ENCODE measurements at places on chromosomes 3 and 15. TPM values are rescaled to one million over a fixed set of nuclear protein-coding genes. Genes with fewer than 3 reads are reported as not detected.
A peak's percentile ranks its signal among the peaks of the same experiment; 100 is the strongest.

GRCh38 chr3:59243476-59243875 lies 193.7 kb upstream of the CFAP20DC start:
- DNase-seq = no peak

GRCh38 chr3:38119248-38119544 lies 17.7 kb downstream of the ACAA1 start:
- DNase-seq = no peak

DNA sequence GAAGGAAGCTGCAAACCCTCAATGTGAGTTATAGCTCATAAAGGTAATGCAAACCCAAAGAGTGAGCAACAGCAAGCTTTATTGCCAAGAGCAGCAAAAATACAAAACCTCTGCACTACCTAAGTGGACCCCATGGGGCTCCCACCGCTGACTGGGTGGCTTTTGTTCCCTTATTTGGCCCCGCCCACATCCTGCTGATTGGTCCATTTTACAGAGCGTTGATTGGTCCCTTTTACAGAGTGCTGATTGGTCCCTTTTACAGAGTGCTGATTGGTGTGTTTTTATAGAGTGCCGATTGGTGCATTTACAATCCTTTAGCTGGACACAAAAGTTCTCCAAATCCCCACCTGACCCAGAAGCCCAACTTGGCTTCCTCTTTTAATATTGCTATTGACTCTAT lies 154.5 kb upstream of the NSMCE3 start:
- no peak for DNase-seq

DNA sequence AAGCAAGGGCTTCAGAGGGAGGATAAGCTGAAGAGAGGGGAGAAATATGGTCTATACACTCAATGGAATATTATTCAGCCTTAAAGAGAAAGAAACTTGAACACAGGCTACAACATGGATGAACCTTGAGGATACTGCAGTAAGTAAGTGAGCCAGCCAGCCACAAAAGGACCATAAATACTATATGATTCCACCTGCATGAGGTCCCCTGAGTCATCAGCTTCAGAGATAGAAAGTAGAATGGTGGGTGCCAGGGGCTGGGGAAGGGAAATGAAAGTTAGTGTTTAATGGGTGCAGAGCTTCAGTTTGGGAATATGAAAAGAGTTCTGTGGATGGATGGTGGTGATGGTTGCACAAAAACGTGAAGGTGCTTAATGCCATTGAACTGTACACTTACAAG lies 68.4 kb upstream of the SEC13 start:
- DNase-seq = no peak

DNA sequence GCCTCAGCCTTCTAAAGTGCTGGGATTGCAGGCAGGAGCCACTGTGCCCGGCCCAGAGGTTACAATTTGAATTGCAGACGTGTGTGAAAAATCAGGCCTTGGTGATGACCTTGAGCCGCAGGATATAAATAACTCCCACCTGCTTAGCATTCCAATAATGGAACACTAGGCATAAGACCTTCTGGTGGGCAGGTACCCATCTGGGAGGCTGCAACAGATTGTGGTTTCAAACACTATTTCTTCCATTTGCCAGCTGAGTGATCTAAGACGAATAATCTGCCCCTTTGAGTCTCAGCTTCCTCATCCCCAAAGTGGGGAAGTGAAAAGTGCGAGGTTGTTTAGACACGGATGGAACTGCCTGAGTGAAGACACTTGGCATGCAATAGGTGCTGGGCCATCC lies 47.7 kb upstream of the HERC1 start:
- DNase-seq = no peak

- DNase-seq = peak; percentile 32
Observed at GRCh38 chr15:42155546-42156242, 742 bp downstream of the PLA2G4F start.

DNA sequence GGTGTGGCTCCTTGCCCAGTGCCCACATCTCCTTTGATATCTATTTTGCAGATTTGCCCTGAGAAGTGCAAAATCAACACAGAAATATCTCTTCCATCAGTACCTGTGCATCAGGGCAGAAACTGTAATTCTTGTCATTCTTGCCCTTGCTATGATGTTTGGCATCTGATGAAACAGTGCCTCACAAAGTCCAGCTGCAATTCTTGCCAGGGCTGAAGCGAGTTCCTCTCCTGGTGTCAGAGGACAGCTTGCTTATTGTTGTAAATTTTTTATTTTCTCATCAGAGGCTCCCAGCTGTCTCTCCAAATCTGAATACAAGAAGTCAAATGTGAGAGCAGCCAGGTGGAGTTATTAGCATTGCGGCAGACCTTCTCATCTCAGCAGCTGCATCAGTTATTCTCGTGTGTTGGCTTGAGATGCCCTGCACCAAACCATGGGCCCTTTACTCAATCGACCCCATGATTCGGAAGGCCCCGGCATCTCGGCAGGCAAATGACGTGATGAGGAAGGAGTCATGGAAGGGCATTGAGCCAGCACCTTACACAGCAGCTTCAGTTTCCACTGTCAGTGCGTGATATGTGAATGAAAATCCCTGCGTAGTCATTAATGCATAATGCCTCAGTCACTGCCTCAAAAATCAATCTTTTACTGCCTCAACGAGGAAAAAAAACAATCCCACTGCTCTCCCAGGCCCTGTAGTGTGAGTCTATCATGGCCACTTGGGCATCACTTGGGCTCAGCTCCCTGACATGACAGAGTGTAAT lies 93.4 kb downstream of the CCNL1 start:
- no peak for DNase-seq

GRCh38 chr15:36729418-36729817 lies 150.0 kb downstream of the CDIN1 start:
- no peak for DNase-seq

DNA sequence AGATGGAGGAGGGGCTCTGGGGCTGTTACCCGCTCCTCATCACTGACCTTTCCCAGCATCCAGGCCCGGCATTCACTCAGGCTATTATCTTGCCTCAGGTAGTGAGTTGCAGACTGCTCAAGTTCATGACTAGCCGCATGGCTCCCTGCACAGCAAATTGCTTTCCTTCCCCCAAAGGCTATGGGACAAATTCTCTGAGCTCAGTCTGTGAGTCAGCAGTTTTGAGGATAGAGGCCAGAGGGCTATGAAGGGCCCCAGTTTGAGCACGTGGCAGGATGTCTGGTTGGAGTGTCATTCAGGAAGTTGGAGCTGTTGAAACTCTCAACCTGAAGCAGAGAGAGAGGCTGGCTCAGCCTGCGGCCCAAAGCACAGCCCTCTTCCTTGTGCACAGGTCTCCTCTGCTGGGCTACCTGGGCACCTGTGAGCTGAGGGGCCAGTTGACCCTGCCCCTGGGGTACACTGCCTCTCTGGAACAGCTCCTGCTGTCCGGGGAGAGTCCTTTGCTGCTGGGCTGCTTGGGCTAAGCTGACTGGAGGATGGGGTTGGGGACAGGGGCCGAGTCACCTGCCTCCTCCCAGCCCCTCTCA lies 7.9 kb downstream of the FAH start:
- DNase-seq = peak; percentile 77

The UPK1B gene
- 52.0 TPM for total RNA-seq

DNA sequence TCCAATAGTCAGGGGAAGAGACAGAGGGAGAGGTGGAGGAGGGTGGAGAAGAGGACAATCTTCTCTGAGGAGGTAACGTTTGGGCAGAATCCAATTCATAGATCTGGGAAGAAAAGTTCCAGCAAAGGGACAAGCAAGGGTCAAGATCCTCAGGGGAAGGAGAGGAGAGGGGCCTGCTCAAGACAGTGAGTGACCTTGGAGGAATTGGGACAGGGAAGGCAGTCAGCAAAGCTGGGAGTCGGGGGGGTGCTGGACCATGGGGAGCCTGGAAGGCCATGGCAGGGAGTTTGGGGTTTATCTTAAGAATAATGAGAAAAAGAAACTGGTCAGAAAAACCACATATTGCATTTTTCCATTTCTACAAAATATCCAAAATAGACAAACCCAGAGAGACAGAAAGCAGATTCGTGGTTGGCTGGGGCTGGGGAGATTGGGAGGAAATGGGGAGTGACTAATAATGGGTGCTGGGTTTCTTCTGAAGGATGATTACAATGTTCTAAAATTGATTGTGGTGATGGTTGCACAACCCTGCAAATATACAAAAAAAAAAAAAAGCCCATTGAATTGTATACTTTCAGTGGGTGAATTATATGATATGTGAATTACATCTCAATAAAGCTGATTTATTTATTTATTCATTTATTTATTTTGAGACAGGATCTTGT lies 19.6 kb upstream of the SRP14 start:
- DNase-seq = no peak

DNA sequence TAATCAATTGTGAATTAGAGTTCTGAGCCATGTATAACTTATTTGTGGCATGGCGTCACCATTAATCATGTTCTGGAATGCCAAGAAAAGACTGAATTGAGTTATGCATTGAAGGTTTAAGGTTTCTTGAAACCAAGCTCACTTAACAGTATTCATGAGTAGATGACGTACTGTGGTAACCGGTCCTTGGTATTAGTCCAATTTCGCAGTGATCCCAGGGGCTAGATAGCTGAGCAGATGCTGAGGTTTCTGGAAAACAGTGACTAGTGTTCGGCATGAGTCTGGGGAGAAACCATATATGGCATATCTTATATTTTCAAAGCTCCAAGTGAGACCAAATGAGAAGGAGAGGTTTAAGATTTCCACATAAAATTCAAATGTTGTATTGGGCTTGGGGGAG lies 218.3 kb upstream of the LYSMD4 start:
- peak; percentile 68 for DNase-seq

- DNase-seq = no peak
Observed at GRCh38 chr15:66151809-66152208, 101.7 kb downstream of the MEGF11 start.

- no peak for DNase-seq
Observed at GRCh38 chr3:159807137-159808040, 181.2 kb upstream of the IL12A start.

DNA sequence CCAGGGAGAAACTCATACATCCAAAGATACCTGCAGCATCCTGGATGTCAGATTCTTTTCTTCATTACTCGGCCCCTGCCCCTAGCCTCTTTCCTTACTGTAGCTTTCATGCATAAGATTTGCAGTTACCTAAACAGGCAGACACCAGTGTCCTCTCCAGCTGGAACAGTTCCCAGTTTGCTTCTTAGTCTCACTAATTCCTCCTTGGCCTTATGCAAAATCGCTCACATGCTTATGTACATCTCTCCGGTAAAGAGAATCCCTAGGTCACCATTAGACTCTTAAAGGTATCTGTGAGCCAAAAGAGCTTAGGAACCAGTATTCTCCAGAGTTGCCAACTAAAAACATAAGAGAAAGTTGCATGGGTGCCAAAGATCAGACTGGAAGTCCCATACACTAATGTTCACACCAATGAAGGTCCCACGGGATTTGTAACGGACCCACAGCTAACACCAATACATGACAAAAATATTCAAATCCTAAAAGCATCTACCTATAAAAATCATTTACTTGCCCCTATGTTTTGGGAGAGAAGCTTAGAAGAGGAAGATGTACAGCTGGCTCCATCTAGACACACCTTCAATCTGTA lies 66.6 kb downstream of the CBLB start:
- DNase-seq = peak; percentile 79

Measured in umbilical cord (tissue), 2 donors.